MV-4-11 (cell line): ENCODE measurements at places on chromosomes 13 and 19.

DNA sequence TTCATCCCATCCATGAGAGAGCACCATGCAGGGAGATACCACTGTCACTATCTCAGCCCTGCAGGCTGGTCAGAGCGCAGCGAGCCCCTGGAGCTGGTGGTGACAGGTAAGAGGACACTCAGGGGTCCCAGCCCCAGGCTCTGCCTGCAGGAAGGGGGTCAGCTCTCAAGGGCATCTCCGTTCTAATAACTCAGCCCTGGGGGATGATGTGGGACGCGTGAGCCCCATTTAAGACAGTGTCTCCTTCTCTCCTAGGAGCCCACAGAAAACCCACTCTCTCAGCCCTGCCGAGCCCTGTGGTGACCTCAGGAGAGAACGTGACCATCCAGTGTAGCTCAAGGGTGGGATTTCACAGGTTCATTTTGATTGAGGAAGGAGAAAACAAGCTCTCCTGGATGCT is 15.5 kb upstream of the KIR3DL3 start:
- DNase-seq: no peak

- DNase-seq: no peak
Measured at GRCh38 chr13:47908197-47908902, 92.7 kb downstream of the SUCLA2 start.

DNA sequence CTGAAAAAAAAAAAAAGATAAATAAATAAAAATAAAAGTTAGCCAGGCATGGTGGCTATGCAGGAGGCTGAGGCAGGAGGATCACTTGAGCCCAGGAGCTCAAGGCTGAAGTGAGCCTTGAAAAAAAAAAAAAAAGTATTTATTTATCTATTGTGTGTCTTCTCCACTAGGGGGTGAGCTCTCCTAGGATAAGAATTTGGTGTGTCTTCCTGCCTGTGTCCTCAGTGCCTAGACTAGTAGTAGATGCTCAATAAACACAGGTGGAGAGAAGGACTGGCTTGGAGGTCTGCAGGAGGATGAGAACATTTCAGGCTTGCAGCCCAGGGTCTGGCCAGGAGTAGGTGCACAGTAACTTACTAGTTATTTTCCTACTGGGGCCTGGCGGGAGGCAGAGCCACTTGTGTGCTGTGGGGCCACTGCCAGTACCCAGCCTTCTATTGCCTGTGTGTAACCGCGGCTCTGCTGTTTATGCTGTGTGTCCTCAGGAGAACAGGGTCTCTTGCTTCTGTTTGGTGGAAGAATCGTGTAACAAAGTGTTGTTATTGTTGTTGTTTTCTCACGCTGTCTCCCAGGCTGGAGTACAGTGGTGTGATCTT is 5.4 kb downstream of the LMTK3 start:
- DNase-seq: peak; percentile 81

GRCh38 chr13:50580684-50581305 is 262.7 kb downstream of the DLEU7 start:
- DNase-seq: no peak

GRCh38 chr13:51519771-51520216 is 64.5 kb upstream of the WDFY2 start:
- no peak for DNase-seq

DNA sequence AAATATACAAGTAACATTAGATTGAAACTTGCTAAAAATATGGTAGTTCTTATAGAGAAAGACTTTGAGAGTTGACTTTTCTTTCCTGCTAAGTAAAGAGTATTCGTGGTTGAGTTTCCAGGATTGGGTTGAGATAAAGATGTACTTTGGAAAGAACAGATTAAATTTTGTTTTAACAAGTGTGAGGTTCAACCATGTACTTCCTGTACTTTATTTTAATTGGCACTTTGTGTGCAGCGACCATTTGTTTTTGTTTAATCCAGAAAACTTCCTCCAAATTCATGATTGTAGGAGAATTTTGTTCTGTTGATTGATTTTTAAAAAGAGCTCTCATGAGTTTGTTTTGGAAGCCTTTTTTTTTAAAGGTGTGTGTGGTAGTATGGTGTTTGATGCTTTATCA is 46.9 kb downstream of the PAN3 start:
- no peak for DNase-seq

GRCh38 chr13:95207769-95208366 is 93.4 kb downstream of the ABCC4 start:
- DNase-seq: no peak

DNA sequence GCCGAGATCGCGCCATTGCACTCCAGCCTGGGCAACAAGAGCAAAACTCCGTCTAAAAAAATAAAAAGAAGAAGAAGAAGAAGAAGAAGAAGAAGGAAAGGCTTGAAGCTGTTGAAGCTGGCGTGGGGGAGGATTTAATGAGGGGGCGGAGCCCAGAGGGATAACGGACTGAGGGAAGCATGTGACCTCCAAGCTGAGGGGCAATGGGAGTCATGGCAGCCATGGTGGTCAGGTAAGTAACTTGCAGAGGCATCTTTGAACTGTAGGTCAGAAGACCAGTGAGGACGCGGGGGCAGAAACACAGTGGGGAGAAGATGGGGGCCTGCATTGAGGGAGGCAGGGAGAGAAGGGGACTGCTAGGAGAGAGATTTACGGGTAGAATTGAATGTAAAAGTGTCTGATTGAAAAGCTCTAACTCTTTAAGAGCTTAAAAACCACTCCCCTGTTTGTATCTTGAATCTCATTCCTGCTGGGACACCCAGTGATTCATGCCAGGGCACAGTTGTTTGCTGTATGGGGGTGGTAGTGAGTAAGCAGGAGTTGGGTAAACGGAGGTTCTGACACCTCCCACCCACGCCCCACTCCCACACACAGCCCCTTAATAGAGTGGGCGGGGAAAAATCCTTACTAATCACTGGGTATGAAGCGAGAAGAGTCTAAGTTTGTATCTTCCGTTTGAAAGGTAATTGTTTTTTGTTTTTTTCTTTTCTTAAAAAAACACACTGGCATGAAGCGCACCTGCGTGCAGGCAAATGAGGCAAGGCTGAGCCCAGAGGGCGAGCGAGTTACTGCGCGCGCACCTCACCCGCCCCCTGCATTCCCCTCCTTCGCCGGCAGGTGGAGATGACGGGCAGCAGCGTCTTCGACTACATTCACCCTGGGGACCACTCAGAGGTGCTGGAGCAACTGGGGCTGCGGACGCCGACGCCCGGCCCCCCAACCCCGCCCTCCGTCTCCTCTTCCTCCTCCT is 13.0 kb downstream of the TMEM160 start:
- DNase-seq: peak; percentile 83

GRCh38 chr19:35306473-35307246 is 14.7 kb downstream of the MAG start:
- no peak for DNase-seq
